CD4-positive, alpha-beta T cell treated with Interleukin-4 for 4 hours (primary cell): ENCODE measurements at places on chromosomes 3 and 15.

GRCh38 chr3:195542316-195542697 is 818 bp downstream of the PPP1R2 start:
- no peak for DNase-seq

DNA sequence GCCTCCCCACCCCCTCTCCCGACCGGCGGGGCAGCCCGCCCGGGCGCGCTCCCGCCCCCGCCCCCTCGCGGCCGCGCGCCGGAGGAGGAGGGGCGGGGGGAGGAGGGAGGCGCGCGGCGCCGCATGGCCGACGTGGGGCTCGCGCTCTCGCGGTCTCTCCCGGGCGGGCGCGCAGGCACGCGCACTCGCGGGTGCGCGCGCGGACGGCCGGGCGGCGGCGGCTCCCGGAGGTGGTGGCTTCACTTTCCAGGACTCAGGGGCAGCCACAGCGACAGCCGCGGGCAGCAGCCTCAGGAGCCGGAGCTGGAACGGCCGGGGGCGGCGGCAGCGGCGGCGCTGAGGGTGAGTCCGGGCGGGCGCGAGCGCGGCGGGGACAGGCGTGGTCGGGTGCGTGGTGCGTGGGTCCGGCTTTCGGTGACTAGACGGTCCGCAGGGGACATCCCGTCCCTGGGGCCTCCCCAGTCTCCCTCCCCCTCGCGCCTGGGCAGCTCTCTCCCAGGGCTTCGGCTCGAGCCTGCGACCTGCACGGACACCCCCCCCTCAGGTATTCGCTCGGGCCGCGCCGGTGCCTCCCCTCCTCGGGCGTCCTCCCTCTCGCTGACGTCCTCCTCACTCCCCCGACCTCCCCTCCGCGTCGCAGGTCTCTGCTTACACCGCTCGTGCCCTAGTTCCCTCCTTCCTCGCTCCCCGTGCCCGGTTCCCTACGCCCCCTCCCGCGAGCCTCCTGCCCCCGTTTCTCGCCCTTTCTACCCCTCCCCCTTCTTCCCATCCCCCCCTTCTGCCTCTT is at the start of gene UBE2E2:
UBE2E2 (plus strand) TSS at position 407 of the 787 bp plus-strand sequence.
- peak; percentile 13 for DNase-seq

- no peak for DNase-seq
Observed at GRCh38 chr3:149151843-149152242, 22.4 kb downstream of the HPS3 start.

- no peak for DNase-seq
Observed at GRCh38 chr15:28098766-28099554, at the start of gene OCA2. Gene OCA2 (minus strand): TSS chr15:28099315. CDS start chr15:28081874, 17,441 bp downstream.
